NCI-H510A treated with DMSO at 0.1 percent for 48 hours (cell line): ENCODE measurements at places on chromosomes 4 and X.

DNA sequence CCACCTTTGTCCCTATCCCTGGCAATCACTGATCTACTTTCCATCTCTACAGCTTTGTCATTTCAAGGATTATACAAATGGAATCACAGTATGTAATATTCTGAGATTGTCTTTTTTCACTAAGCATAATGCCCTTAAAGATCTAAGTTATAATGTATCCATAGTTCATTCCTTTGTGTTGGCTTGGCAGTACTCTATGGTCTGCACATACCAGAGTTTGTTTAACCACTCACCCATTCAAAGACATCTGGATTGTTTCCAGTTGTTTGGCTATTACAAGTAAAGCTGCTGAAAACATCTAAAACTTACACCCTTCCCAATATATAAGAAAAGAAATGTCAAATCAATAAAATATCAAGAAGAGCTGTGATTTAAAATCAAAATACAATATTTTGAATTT is 26.0 kb upstream of the AWAT1 start:
- no peak for DNase-seq

GRCh38 chr4:74376888-74377483 is 12.0 kb downstream of the EREG start:
- DNase-seq, result peak; percentile 62

GRCh38 chrX:96140796-96141195 is 543.8 kb upstream of the DIAPH2 start:
- DNase-seq, result no peak

- peak; percentile 27 for DNase-seq
These were observed 72.0 kb upstream of the PRDM5 start for GRCh38 chr4:120994521-120994920.

DNA sequence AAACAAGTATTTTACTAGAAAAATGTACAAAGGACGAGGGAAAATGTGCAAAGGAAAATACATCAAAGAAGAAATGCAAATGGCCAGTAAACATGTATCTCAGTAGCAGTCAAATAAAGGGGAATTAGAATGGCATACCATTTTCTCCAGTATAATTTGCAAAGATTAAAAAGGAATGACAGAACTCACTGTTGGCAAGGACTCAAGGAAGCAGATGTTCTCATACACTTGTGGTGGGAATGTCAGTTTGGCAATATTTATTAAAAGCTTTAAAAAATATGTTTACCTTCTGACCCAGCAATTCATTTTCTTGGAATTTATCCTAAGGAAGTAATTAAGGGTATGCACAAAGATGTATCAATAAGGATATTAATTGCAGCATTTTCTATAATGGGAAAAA is 7.6 kb downstream of the CLCN5 start:
- DNase-seq, result no peak

DNA sequence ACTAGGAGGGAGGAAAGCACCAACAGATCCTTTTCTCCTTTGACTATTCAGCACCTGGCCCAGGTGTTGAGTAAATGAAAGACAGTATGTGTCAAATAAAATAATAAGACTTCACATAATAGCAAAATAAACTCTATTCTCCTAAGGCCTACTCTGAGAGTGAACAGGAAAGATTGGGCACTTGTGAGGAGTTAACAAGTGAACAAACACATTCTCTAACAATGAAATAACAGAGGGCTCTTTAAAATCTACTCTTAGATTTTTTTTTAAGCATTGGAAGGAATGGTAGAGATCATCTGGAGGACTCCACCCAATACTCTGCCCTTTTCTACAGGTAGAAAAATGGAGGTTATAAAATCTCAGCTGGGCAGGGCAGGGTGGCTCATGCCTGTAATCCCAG is 39.1 kb upstream of the NOCT start:
- DNase-seq, result no peak

DNA sequence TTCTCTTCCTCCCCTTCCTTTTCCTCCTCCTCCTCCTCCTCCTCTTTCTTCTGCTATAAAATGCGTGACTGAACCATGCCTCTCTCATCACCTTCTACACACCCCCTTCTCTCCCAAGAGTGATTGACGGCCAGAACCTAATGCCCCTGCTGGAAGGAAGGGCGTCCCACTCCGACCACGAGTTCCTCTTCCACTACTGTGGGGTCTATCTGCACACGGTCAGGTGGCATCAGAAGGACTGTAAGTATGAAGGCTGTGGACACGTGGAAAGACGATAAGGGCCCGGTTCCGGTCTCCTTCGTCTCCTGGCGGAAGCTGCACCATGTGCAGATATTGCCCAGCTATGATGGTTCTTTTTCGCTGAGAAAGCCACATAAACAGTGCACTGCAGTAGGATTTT is 12.1 kb upstream of the ARSF start:
- no peak for DNase-seq

GRCh38 chr4:110865611-110866259 is 242.9 kb upstream of the PITX2 start:
- DNase-seq, result no peak

DNA sequence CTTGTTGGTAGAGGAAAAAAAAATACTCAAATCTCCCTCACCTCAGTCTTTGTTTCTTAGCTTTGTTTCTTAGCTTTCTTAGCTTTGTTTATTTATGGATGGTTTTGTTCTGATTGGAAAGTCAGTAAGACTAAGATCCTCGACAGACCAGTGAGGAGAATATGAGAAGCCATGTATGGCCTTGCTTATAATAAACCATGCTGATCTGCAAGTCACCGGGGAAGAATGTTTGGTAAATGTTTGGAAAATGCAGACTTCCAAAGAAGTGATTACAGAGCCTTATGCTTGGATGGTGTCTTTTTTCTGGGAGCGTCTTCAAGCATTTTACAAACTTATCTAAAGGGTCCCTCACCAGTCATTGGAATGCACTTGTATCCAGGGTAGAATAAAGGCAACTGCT is 90.1 kb upstream of the NOCT start:
- no peak for DNase-seq

DNA sequence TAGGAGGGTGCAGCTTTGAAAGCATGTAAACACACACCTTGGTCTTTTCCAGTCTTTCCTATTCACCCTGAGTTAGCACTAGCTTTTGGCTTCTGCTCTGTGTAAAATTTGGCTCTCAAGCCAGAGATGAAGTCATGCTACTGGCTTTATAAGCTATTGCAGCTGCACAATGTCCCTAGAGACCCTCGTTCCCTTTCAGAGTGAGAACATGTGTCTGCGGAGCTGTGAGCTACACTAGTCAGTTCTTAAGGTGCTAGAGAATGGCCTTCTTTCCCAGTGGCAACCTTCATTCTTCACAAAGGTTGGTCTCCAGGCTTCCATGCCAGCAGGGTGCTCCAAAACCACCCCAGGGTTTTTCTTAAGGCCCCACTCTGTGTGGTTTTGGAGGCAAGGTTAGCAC is 199.1 kb downstream of the SPATA18 start:
- DNase-seq, result no peak

DNA sequence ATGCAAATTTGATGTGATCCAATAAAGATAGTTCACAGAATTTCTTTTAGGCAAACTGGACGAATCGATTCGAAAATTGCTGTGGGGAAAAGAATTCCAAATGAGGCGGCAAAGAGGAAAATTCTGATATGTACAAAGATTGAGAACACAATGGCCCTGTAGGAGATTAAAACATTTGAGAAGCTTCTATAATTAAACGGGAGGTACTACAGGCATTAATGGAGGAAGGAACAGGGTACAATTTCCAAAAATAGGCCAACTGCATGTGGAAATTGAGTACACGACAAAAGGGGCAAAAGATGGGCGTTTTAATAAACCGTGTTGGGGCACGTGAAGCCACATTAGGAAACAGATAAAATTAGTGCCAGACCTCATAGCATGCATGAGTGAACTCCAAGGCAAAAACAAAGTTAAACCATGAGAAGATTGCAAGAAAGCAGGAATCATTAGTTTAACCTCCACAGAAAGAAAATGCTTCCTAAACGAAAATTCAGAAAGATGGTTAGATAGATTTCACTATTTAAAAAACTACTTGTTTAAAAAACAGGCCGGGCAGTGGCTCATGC is 68.4 kb downstream of the DHRSX start:
- no peak for DNase-seq

- no peak for DNase-seq
These were observed 219.2 kb downstream of the ARAP2 start for GRCh38 chr4:36024901-36025660.

- DNase-seq, result no peak
These were observed 3.1 kb downstream of the PPA2 start for GRCh38 chr4:105470766-105471165.

DNA sequence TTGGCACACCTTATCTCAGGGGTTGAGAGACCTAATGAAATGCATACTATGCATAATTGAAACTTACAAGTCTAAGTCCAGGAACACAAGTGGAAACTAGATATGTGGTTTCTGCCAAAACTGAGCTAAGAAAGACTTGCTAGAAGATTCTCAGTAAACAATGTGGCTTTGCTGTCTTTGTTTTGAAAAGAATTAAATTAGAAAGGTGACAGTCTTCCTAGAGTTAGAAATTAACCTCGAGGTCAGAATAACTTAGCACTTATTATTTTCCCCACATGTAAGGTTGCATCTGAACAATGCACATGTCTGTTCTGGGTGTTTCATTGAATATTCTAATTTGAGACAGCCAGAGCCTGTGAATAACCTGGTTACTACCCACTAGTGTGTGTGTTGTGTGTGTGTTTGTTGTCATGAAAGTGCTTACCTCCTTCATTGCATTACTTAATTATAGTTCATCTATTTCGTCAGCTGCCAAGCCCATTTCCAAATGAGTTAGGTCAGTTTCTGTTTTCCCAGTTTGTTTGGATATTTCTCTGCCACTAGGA is 1.5 kb downstream of the EREG start:
- no peak for DNase-seq

GRCh38 chr4:134072137-134072536 is 129.5 kb downstream of the PABPC4L start:
- no peak for DNase-seq

- no peak for DNase-seq
These were observed 119.6 kb downstream of the PDLIM5 start for GRCh38 chr4:94571298-94571697.

DNA sequence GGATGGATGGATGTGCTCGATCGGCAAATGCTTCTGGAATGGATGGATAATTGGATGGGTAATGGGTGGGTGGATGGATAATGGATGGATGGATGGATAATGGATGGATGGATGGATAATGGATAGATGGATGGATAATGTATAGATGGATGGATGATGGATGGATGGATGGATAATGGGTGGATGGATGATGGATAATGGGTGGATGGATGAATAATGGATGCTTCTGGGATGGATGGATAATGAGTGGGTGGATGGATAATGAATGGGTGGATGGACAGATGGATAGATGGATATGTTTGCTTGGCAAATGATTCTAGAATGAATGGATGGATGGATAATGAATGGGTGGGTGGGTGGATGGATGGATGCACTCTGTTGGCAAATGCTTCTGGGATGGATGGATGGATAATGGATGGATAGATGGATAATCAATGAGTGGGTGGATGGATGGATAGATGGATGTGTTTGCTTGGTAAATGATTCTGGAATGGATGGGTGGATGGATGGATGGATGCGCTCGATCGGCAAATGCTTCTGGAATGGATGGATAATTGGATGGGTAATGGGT is 3.8 kb upstream of the SLC25A6 start:
- DNase-seq, result no peak

DNA sequence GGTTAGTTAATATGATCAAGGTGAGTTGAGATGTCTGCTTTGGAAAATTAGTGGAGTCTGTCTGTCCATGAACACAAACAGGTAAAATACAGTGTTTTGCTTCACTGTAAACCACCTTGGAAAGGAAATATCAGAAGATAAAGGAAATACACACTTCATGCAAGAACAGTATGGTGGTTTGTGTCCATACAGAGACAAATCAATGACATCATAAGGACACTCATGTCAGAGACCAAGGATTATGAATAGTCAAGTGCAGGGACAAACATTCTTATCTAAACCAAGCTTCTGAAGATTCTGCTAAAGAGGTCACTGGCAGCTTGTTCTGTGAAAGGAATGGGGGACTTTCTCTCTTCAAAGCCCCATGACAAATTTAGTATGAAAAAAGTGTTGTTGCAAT is 322.9 kb upstream of the F9 start:
- no peak for DNase-seq

DNA sequence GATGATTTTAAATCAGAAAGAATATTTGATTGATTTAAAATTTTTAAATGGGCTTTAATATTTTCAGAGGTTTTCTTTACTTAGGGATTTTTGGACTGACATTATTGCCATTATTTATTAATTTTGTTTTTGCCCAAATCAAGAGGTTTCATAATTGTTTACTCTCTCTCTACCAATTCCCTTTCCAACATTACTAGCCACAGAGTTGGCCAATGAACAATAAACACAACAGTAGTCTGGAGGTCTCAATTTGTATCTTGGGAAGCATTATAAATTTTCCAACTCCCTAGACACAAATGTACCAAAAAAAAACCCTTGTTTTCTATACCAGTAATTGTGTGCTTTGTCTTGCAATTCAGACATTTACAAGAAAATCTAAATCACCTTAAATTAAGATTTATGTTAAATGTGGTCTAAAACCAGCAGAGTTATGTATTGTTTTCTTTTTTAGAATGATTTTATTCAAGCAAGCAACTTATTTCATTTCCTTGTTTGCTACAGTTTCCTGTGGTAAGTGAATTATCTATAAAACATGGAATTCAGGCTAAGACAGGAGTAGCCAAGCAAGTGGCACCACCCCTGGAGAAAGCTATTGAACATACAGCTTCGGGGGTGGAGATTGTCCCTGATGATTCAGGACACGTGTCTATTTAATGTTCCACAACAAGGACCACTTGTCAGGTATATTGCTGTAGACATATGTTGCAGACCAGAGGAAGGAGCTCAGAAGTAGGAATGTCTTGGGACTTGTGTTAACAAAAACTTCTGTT is 622 bp downstream of the KLKB1 start:
- DNase-seq, result peak; percentile 31

- peak; percentile 8 for DNase-seq
These were observed 542 bp downstream of the RNF150 start for GRCh38 chr4:141132709-141133145.

DNA sequence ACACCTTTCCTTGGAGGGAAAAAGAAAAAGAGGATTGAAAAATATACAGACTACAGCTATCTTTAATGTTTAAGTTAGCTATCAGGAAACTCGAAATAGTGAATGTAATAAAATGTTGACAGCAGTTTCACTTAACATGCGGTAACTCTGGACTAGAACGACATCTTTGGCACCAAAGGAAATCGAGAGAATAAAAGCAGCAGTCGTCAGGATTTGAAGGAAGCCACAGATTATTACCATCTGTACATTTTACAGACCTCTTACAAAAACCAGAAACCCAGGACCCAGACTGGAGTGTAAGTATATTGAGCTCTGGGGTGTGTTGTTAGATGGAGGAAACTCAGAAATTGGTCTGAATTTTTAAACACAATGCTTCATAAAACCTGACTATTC is 51.6 kb upstream of the STOX2 start:
- DNase-seq, result no peak

DNA sequence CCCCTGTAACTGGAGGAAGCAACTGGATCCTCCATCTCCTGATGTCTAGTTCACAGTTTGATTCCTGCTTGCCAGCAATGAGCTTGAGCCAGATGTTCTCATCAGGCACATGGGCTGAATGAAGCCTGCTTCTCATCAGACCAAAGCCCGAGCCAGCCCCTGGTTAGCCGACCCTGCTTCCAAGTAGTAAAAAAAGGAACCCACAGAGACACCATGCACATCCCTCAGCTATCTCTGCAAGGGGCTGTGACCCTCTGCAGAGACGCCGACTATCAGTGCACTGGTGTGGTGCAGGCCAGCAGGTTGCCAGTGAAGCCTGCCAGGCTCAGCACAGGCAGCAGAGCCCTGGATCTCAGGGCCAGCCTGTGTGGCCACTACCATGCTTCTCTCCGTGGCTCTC is 2.8 kb downstream of the DCTD start:
- DNase-seq, result no peak

GRCh38 chrX:109830704-109831206 is 97.7 kb upstream of the ACSL4 start:
- DNase-seq, result no peak
